GM10248 (cell line): ENCODE measurements at places on chromosomes 4 and X.

- DNase-seq = peak; percentile 55
These were observed 1.3 kb downstream of the SH3TC1 start for GRCh38 chr4:8200302-8200975.

DNA sequence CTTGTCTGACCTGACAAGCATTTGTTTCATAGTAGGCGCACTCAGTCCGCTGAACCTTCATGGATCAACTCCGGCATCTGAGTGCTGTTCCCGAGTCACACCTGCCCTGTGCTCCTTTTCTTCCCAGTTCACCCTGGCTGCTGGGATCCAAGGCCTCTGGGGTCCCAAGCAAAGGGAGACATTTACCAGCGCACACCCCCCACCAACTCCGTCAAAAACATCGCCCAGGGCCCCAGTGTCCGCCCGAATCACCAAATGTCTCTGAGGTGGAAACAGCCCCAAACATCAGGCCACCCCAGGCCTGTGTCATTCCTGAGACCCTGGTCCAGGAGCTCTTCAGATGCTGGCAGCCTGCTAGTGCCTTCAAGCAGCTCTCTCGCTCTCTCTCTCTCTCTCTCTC lies 5.1 kb downstream of the BLOC1S4 start:
- no peak for DNase-seq

DNA sequence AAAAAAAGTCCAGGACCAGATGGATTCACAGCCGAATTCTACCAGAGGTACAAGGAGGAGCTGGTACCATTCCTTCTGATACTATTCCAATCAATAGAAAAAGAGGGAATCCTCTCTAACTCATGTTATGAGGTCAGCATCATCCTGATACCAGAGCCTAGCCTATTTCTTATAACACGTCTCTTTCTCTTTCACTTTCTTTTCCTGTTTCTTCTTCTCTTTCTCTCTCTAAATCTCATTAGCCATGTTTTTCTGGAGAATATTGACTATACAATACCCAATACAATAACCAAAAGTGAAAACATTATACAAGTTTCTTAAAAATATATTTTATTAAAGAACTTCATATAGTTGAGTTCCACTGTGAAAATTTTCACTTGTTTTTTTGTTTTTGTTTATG lies 1154.9 kb upstream of the PCDH7 start:
- DNase-seq = no peak

DNA sequence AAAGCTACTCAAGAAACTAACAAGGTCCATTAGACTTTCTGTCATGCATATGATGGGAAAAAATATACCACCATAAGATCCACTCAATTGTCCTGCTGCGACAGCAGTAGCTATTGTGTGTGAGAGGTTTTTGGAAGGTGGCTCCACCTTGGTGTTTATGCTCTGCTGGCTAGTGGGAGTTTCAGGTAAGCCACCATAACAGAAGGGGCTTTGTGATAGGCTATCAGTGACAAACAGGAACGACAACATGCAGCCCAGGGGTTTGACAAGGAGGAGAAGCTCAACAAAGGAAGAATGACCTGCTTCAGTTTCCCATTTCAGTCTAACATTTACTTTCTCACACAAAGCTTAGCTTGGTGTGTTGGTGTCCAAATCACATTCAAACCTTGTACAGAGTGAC lies 182.6 kb downstream of the ATOH1 start:
- DNase-seq = no peak

DNA sequence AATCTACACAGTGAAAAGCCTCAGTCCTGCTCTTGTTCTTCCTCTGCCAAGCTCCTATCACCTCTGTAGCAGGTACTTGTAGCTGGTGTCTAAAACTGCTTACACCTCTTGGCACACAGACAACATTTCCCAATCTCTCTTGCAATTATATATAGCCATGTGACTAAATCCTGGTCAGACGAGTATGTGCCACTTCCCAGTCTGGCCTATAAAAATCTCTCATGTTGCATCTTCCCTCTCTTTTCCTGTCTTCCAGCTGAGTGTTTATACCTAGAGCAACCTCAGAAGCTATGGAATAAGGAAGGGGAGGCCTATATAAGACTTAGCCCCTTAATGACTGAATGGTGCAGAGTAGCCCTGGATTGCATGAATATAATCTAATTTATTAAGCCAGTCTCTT lies 105.8 kb downstream of the RNF150 start:
- no peak for DNase-seq

GRCh38 chr4:123235431-123235830 lies 161.2 kb upstream of the SPRY1 start:
- DNase-seq = no peak

- no peak for DNase-seq
These were observed 82.4 kb downstream of the MTNR1A start for GRCh38 chr4:186472948-186473347.

DNA sequence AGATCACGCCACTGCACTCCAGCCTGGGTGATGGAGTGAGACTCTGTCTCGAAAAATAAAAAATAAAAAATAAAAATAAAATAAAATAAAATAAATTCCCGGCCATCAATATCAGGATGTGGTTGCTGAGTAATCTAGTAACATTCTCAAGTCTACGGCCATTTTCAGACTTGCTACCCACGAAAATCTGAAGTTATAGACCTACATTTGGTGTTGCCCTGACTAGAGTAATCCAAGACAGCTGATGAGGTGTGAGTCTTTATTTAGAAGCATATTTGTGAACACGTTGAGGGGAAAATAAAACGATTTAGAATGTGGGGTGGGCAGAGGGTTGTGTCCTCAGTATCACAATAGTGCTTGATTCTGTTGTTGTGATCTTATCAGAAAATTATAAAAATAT lies 130.2 kb upstream of the MID1 start:
- no peak for DNase-seq

- no peak for DNase-seq
These were observed 134.1 kb upstream of the MAP3K15 start for GRCh38 chrX:19649226-19649995.

GRCh38 chr4:70709611-70710205 lies 12.1 kb upstream of the RUFY3 start:
- DNase-seq = no peak

DNA sequence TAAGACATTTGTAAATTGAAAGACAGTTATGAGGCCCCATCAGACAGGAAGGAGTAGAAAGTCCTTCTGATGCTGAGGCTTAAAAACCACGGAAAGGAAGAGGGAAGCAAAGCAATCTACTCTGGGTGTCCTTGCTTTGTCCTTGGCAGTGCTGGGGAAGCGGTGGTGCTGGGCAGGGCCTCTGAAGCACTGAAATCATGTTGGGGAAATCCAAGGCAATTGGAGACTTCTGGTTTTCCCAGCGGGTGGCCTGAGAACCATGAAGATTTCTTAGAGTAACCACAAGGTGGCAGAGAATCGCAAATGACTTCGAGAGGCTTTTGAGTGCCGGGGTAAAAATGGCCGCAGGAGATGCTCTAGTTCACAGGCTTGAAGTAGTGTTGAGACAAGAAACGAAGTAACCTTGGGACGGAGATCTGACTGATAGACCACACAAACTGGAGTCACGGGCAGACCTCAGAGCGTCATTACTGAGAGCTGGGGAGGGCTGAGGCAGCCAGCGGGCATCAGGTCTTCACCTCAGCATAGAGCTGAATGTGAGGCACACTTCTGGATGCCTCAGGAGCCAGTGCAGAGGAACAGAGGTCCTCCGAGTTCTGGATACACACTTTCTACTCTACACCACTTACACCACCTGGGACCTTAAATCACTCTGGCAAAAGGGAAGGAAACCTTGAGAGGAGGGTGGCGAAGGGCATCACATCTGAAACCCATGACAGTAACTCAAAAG lies 130.7 kb upstream of the GPRIN3 start:
- DNase-seq = peak; percentile 39

- no peak for DNase-seq
These were observed 35.7 kb downstream of the DDX53 start for GRCh38 chrX:23035493-23035892.

- DNase-seq = no peak
These were observed 4.7 kb upstream of the SRPK3 start for GRCh38 chrX:153776120-153776599.

- no peak for DNase-seq
These were observed 1.1 kb upstream of the EDNRA start for GRCh38 chr4:147479786-147480185.

DNA sequence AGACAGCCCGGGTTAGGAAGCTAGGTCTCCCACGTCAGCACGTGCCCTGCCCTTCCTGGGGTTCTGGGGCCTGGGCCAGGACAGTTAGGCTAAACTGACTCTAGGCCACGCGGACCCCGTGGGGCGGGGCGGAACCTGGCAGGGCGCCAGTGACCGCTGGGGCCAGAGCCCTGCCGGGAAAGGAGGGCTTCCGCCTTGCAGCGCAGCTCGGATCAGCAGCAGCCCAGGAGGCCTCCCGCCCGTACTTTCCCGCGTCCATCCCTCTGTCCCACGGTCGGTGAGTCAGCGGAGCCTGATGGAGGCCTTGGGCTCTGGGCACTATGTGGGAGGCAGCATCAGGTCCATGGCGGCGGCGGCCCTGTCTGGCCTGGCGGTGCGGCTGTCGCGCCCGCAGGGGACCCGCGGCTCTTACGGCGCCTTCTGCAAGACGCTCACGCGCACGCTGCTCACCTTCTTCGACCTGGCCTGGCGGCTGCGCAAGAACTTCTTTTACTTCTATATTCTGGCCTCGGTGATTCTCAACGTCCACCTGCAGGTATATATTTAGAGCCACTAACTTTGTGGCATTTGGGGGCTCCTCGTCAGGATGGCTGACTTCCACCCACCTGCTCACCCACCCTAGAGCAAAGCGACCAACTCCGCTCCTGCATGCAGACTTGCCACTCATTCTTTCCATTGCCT lies at the start of gene SMIM10:
TSS of gene SMIM10 (plus strand) at position 191 of the 681 bp plus-strand sequence. CDS start at position 296, 105 bp downstream.
- DNase-seq = peak; percentile 34

GRCh38 chrX:103554687-103555424 lies 30.5 kb upstream of the TCEAL4 start:
- DNase-seq = peak; percentile 36

- DNase-seq = no peak
These were observed 184.0 kb upstream of the ZFP42 start for GRCh38 chr4:187811591-187811990.

GRCh38 chr4:118270492-118270891 lies 82.3 kb downstream of the PRSS12 start:
- peak; percentile 30 for DNase-seq

- no peak for DNase-seq
These were observed 28.6 kb downstream of the SCLT1 start for GRCh38 chr4:129064717-129065116.

DNA sequence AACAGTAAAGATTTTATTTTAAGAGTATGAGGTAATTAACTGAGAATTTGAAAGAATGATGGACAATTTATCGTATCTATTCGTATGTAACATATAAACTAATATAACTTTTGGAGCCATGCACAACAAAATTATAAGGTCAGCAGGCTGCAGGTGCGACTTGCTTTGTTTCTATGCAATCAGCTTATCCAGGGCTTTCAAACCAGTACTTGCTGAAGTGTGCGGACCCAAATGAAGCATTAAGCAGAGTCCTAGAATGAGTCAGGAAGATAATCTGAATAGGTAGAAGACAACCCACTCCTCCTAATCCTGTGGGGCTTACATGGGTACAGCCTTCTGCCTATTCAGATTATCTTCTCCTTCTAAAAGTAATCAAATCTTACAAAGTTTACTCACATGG lies 2.1 kb downstream of the NSD2 start:
- DNase-seq = no peak

DNA sequence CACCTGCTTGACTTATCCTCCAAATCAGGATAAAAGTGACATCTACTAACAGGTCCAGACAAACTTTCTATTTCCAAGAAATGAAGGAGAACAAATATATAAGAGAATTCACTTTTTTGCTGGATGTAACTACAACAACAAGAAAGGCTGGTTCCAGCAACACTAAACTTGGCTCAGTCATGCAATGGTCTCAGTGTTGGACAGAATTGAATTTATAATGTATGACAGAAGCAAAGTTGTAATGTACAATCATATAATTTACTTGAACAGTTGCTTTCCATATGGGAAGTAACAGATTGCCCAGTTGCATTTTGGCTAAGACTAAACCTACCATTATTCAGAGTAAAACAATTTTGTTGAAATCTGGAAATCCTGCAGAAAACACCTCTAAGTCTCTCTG lies 183.3 kb upstream of the INTU start:
- DNase-seq = no peak

DNA sequence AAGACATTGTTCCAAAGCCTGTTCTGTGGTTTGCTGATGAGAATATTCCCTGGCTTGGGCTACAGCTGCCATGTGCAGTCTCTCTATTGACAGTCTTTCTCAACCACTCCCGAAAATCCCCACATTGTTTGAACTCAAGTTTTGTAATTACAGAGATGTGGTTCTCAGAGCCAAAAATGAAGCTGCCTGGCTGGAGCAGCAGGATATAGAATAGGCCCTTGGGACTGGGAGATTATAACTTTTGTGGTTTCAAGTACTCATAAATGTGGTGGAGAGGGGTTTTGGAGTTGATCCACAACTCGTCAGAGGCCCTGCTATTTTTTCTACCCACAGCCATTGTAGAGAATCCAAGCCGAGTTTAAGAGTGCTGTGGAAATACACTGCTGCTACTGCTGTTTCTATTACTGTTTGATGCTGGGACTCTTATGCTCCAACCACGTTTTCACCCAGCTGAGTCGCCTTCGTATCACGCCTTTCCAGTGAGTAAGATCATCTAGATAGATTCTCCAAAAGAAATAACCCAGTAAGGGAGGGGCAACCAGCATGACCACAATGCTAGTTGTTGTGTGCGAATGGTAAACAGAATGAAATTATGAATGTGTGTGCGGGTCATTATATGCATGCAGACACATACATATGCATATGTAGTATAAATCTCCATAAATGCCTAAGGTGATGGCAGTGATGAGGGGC lies 57.1 kb upstream of the ATXN3L start:
- no peak for DNase-seq

DNA sequence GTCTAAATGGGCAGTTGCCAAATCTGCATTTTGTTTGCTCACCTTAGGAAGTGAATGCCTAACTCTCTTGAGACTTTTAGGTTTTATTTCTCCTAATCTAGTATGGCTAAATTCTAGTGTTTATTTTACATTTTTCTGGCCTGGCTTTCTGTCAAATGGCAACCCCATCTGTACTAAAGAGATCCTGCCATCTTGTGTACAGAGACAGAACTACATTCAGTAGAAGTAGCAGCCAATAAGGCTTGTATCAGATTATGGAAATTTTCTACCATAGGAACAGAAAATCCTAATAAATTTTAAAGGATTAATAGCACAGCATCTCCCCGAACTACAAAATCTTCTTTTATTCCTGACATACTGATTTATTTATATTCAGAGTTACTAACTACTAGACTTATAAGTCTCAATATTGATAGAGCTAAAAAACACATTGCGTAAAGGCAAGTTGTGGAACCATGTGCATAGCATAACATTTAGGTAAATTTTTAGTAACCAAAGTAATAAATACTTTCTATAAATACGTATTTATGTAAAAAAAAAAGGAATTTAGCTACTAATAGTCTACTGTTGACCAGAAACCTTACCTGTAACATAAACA lies 45.5 kb downstream of the TMEM144 start:
- no peak for DNase-seq

- DNase-seq = no peak
These were observed 10.2 kb upstream of the KIAA0232 start for GRCh38 chr4:6772223-6772928.

- peak; percentile 54 for DNase-seq
These were observed 9.6 kb downstream of the CC2D2A start for GRCh38 chr4:15479089-15479912.

- no peak for DNase-seq
These were observed 45.8 kb upstream of the FBXW7 start for GRCh38 chr4:152581536-152582160.
